ENCODE measurements at places on chromosomes 4 and X.
A peak's percentile ranks its signal among the peaks of the same experiment; 100 is the strongest.

DNA sequence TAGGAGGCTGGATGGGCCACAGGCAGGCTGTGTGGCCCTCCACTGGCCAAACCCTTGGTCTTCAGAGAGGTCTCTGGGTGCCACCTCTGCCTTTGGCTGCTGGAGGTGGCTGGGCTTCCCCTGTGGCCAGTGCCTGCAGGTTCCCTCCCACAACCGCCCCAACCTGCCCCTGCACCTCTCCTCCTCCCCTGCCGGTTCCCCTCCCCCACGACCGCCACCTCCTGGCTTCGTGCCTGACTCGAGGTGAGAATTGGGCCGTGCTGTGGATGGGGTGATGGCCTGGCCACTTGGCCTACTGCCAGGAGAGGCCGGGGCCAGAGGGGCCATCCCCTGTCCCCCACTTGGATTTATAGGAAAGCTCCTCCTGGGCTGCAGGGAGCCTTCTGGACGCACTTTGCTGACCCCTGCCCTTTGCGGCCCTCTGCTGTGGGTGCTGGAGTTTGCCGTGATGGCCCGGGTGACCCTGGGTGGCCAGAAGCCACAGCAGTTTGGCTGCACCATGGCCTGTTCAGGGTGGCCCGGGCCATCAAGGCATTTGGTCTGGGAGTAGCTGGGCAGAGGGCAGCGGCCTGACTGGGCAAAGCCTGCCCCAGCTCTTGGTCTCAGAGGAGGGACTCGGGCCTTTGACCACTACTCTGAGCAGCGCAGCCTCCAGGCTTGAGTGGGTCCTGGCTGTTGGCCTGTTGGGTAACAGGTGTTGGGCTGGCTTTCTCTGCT lies 3.8 kb downstream of the NAT8L start:
- no peak for DNase-seq

GRCh38 chr4:186957952-186958555 lies 234.4 kb upstream of the FAT1 start:
- DNase-seq, result no peak

- no peak for DNase-seq
Observed at GRCh38 chr4:48295116-48295515, 25.5 kb upstream of the TEC start.

GRCh38 chr4:42865572-42866189 lies 26.8 kb upstream of the GRXCR1 start:
- peak; percentile 8 for DNase-seq

DNA sequence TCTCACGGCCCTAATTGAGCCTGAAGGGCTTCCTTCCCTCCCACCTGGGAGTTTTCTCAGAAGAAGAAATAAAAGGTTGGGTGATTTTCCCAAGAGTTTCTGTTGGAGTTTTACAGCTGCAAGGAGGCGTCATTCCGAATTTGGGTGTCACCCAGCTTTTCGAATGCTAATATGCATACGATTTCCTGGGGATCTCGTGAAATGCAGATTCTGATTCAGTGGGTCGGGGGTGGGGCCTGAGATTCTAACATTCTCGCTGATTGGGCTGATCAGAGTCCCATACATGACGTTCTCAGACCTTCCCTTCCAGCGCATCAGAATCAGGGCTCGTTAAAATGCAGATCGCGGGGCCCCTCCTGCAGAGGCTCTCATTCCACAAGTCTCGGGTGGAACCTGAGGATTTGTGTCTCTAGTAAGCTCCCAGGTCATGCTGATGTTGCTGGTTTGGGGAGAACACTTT lies 125.8 kb upstream of the STX18 start:
- DNase-seq, result no peak

- DNase-seq, result no peak
Observed at GRCh38 chrX:47226531-47227333, 6.1 kb upstream of the USP11 start.

DNA sequence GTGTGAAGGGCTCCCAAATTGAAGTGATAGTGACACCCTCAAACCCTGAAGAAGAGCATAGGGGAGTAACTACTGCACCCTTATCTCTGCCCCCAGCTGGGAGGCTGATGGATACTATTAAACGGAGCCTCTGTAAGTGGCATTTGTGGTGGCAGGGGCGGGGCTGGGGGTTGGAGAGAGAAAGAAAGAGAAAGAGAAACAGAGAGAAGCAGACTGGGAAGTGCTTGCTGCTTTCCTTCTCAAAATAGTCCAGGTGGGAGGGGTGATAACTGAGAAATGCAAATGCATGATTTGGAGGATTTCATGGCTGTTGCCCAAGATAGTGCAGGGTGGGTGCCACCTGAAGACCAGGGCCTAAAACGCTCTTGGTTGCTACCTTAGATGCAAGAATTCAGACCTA lies 253.5 kb upstream of the GATB start:
- DNase-seq, result no peak

DNA sequence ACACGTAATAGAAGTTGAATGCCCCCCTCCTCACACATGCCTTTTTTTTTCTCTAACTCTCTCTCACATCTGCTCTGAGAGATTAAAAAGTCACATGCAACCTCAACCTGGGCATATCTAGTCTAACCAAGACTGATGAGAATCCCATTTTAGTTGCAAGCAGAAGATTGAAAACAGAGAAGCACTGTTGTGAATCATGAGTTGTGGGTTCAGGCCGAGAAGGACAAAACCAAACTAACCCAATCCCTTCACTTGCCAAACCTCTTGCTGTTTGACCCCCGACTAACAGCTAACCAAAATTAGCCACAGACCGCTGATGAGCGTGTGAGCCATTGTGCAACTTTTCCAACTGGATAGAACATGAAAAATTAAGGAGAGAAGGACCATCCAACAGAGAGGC lies 31.8 kb downstream of the CXCL1 start:
- no peak for DNase-seq

GRCh38 chr4:36026348-36026880 lies 217.9 kb downstream of the ARAP2 start:
- no peak for DNase-seq

DNA sequence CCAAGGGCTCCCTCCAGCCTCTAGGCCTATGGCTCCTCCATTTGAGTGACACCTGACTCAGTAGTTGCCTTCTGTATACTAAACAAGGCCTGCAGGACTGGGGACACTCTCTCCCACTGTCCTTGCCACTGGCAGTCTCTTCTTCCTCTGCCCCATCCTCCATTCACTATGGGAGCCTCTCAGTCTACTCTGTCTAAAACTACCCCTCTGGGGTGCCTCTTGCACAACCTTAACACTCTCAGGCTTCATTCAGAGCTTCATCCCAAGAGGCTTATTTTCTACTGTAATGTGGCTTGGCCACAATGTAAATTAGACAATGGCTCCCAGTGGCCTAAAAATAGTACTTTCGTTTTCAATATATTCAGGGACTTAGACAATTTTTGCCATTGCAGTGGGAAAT lies 133.0 kb downstream of the ZC4H2 start:
- no peak for DNase-seq

- peak; percentile 12 for DNase-seq
Observed at GRCh38 chrX:150291014-150291413, 72.1 kb upstream of the MAMLD1 start.

- DNase-seq, result peak; percentile 89
Observed at GRCh38 chr4:89469930-89470375, 162.4 kb upstream of the GPRIN3 start.

DNA sequence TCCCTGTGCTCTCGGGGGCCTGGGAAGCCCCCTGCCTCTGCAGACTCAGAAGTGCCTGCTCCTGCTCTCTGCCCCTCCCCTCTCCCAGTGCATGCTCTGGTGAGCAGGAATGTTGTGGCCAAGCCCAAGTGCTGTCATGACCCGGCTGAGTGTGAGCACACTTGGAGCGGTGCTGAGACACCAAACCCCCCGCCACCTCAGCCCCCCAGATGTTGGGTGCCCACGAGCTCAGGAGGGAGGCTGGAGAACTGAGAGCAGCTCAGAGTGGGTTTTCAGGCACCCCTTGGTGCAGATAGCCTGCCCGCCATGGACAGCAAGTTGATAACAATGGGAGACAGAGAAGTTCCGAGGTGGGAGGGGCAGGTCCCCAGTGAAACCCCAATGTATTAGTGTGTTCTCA lies 477.4 kb downstream of the ACTRT1 start:
- DNase-seq, result no peak

- DNase-seq, result no peak
Observed at GRCh38 chrX:56812515-56813105, 83.6 kb downstream of the NBDY start.

DNA sequence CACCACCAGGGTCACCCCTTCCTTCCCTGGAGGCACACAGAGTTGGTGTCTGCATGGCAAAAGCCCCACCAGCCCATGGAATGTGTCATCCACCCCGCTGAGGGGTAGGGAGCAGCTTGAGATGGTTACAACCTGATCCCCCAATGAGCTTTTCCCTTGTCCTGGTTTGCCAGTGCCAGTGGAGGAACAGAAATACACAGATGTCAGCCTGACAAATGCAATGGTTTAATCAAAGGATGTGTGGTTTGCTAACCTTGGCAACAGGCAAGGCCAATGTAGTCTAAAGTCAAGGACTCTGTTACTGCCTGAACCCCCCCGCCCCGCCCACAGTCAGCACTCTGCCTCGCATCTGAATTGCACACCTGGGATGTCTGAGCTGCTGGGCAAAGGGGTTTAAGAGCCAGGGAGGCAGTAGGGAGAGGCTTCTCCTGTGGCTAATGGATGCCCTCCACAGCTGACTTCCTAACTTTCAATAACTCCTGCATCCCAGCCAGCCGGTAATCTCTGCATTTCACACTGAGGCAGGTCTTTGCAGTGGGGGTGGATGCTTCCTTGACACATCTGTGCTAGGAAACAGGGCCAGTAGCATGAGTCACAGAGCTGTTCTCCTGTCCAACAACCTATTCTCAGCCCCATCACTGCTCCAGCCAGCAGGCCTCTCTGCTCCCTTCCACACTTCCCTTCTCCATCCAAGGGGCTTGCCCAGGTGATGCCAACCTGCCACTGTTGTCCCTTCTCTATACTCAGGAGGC lies 137.5 kb downstream of the AMMECR1 start:
- DNase-seq, result no peak

DNA sequence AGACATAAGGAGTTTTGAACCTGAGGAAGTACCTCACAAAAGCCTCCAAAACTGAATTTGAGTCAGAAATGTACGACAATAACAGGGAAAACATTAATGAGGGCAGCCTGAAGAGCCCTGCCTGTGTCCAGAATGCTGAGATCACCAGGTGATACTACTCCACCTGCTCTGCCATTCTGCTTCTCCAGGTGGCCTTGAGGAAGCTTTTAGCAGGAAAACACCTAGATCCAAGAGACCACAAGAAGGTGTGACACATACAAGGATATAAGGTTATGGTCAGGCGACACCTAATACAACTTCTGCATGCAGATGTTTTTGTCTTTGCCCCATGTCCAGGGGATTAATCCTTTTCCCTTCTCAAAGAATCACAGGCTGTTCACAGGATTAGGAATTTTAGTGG lies 15.3 kb downstream of the SOWAHB start:
- peak; percentile 71 for DNase-seq

DNA sequence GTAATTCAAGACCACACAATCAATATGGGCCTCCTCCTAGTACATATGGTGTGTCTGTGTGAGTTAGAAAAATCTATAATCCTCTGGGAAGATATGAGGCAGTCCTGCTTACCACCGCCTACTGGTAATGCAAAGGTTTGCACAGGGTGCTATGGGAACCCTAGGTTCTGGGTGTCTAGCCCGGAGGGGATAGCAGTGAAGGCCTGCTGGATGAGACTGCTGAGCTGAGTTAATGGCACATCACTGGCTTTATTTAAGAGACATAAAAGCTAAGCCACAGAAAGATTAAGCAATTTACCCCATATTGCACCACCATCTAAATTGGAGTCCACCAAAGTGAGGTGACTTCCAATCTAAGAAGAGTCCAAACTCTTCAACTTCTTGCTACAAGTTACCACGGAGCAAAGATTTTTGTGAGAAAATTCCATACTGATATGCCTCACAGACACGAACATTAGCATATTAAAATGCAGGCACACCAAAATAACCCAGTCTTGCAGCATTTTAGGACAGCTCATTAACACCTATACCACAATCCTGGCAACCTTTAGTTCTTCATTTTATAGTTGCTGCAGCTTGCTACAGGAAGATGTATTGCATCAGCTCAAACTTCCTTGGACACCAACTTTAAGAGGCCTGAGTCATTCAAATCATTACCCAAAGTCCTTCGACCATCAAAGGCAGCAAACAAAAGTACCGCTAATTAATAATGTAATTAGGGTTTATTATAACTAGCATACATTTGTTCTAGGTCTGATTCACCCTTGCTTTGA lies 13.7 kb downstream of the DGKK start:
- no peak for DNase-seq

GRCh38 chr4:173520921-173521466 lies 9.0 kb downstream of the HAND2 start:
- DNase-seq, result no peak

GRCh38 chr4:117983541-117984365 lies 50.5 kb upstream of the NDST3 start:
- DNase-seq, result no peak

- DNase-seq, result no peak
Observed at GRCh38 chr4:41572516-41572915, 34.6 kb downstream of the LIMCH1 start.

DNA sequence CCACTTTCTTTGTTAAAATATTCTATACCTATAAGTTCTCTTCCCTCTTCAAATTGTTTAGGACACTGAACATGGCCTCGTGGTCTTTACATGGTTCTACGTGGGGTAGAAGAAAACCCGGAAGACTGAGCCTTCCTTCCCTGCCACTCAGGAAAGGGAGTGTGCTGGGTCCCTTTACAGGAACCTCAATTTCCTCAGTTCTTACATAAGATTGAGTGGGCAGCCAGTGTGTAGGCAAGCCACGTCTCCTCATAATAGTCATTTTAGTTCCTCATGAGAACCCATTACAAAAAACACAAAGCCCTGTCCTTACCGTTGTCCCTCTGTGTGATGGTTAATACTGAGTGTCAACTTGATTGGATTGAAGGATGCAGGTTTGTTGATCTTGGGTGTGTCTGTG lies 28.7 kb upstream of the SMIM10L2A start:
- no peak for DNase-seq

- no peak for DNase-seq
Observed at GRCh38 chrX:71070531-71070930, 2.4 kb upstream of the SNX12 start.

DNA sequence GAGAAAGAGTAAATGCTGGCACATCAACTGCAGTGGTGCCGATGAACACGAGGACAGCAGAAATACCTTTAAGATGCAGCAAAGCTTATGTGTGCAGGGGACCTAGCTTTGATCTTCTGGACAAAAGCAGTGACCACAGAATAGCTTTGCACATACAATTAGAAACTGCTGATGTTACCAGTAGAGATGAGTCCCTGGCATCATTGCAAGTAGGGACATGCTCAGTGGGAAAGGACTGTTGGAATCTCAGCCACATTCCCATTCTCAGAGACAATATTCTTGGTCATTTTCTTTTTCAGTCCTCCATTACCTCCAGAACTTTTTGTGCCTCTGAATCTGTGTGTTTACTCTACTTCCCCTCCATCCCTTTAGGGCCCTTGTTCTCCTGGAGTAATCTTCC lies 16.9 kb upstream of the PDLIM3 start:
- no peak for DNase-seq

DNA sequence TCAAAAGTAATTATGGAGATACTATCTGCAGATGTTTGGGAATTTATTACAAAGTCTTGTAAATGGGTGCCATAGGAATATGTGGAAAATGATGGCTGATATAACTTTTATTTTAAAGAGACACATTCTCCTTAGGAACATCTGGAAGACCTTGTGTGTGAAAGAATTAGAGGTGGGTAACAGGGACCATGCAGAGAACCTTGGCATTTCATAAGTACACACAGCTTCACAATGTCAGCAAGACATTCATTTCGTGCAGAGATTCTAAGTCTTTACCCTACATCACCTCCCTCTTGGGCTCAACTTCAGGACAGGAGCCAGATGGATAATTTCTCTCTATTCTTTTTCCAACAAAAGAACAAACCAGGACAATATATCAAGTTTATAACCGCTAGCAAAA lies 458.1 kb upstream of the INTU start:
- DNase-seq, result no peak
